ENCODE measurements at places on chromosomes 1 and 21.
A peak's percentile ranks its signal among the peaks of the same experiment; 100 is the strongest.

- no peak for DNase-seq
These were observed 10.8 kb downstream of the MFAP2 start for GRCh38 chr1:16969651-16970050.

GRCh38 chr1:25428475-25429166, 2.1 kb upstream of the MACO1 start:
- no peak for DNase-seq

DNA sequence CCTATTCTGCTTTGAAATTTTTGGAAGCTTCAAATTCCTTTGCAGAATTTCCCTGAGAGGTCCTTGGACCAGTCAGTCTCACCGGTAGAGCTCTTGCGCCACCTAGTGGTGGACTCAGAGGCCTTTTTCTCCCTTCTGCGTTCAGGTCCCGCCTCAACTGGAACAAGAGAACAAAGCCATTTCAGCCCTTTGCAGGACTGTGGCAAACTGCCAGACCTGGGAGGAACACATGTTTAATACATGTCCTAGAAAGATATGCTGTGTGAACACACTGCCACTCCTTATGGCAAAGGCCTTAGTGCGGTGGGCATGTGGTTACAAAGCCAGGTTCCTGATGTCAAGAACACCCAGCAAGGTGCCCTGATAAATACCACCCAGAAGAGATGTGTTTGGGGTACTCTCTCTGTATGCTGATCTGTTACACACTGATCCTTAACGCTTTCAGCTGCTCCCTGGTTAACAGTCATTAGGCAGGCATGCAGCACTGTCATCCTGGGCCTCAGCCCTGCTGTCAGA, 82.2 kb upstream of the SSX2IP start:
- peak; percentile 76 for DNase-seq

DNA sequence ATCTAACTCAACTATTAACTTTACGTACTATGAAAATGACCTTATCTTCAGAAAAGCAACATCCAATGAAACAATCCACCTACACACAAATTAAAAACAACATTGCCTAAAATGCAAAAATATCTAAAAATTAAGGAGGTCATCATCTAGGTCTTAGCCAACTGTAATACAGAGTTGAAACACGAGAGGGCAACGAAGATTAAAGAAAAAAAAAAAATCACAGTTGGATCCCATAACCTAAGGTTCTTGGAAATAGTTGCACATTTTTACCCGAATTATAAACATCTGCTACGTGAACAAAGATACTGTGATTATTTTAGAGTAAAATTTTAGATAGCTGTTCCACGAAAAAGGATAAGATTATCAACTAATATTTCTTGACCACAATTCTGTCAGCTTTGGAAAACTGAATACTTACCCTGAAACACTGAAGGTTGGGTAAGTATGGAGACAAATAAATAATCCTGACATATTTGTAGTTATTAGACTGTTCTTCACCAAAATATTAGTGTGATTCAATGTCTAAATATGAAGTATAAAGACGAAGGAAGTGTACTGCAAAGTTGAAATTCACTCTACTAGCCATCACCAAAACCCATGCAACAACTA, 88.0 kb upstream of the AK4 start:
- DNase-seq, result peak; percentile 2

GRCh38 chr1:102578804-102579203, 529.5 kb downstream of the COL11A1 start:
- no peak for DNase-seq

DNA sequence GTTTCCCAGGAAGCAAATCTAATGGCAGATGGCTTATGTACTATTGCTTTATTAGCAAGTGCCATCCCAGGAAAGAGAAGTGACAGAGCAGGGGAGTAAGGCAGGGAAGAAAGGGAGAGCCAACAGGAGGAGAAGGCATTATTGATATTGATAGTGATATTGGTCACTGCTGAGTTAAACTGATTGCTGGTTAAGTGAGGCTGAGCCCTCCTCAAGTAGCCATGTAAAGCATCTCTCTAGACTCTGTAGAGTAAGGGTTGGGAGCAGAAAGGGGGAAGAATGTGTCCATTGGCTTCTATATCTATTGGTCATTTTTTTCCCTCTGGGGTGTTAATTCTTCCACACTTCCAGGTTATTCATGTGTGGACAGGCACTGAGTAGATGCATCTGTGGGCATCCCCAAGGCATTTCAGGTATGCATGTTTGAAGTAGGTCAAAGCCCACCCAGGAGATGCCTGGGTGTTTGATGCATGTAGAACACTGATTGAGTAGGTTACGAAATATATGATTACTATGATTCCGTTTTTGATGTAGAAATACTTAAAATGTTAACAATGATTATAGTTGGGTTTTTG, 290.5 kb upstream of the DPYD start:
- DNase-seq, result no peak

DNA sequence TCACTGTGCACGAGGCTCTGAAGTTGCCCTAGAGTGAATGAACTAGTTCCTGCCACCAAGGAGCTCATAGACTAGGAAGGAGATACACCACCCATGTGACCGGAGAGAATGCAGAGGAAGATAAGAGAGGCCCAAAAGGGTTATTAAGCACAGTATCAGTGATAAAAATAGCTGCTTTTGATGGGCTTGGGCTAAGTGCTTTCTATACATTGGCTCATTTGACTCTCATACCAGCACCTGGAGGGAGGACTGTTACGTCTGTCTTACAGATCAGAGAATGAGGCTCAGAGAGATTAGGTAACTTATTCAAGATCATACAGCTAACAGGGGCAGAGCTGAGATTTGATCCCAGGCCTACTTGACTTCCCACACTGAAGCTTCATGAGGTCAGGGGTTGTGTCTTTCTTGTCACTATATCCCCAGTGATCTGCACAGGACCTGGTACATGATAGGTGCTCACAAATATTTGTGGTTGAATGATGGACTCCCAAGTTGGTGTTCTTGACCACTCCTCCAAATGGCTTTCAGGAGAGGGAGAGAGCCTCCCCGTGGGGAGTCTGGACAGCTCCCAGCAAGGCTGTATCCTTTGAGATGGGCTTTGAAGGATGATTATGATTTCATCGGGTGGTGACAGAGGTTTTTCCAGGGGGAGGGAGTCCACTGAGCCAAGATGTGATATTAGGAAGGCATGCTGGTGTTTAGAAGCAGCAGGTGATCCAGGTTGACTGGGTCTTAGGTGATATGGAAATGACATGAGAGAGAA, 14.4 kb downstream of the PPFIA4 start:
- DNase-seq, result no peak

GRCh38 chr1:94989911-94990473, 63.1 kb upstream of the CNN3 start:
- DNase-seq, result no peak

DNA sequence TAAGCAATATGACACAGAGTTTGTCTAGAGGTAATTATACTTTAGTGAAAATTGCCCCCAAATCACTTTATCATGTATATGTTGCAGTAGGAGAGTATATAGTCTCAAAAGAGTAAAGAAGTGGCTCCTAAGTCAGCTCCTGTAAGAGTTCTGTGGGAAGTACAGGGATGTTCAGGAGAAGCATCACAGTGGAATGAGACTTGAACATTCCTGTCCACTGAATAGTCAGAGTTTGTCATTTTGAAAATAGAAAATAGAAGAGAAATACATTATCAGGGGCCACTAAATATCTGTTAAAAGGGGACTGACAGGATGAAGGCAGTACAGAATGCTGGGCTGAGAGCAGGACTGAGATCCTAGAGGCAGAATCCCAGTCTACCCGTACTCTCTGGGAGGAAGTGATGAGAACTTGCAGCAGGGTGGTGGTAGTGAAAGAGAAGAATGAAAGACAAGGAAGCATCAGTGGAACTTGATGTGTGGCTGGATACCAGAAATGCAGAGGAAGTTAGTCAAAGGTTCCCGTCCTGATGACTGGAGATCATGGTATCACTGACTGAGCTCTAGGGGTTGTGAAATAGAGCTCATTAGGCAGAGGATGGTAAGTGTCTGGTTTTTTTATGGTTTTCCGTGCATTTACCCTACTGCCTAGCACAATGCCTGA, 153.4 kb downstream of the FMN2 start:
- DNase-seq, result no peak

GRCh38 chr1:25813734-25814471, 5.9 kb upstream of the MTFR1L start:
- DNase-seq, result no peak

DNA sequence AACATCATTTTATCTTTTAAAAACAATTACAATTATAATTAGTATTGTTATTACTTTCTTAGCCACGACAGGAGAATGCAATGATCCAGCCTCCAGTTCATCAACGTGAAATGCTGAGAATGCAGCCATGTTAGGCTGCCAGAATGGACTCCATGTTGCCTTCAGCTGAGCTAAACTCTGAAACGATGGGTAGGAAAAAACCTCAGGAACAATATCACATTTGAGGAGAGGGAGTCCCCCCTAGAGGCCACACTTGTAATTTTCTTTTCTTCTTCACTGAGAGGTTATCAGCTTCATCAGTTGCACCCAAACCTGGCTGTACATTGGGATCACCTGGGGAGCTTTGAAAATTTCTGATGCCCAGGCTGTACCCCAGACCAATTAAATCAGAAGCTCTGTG, 34.6 kb upstream of the DNAH14 start:
- peak; percentile 6 for DNase-seq

DNA sequence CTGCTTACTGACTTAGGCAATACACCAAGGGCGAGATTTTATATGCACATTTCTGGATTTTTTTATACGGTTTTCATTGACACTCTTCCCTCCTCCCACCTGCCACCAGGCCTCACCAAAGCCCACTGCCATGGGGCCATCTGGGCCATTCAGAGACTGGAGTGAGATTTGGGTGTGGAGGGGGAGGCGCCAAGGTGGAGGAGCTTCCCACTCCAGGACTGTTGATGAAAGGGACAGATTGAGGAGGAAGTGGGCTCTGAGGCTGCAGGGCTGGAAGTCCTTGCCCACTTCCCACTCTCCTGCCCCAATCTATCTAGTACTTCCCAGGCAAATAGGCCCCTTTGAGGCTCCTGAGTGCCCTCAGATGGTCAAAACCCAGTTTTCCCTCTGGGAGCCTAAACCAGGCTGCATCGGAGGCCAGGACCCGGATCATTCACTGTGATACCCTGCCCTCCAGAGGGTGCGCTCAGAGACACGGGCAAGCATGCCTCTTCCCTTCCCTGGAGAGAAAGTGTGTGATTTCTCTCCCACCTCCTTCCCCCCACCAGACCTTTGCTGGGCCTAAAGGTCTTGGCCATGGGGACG, 57.9 kb downstream of the LACTBL1 start:
- DNase-seq, result no peak

- no peak for DNase-seq
These were observed 108.0 kb downstream of the LBR start for GRCh38 chr1:225319871-225320270.

DNA sequence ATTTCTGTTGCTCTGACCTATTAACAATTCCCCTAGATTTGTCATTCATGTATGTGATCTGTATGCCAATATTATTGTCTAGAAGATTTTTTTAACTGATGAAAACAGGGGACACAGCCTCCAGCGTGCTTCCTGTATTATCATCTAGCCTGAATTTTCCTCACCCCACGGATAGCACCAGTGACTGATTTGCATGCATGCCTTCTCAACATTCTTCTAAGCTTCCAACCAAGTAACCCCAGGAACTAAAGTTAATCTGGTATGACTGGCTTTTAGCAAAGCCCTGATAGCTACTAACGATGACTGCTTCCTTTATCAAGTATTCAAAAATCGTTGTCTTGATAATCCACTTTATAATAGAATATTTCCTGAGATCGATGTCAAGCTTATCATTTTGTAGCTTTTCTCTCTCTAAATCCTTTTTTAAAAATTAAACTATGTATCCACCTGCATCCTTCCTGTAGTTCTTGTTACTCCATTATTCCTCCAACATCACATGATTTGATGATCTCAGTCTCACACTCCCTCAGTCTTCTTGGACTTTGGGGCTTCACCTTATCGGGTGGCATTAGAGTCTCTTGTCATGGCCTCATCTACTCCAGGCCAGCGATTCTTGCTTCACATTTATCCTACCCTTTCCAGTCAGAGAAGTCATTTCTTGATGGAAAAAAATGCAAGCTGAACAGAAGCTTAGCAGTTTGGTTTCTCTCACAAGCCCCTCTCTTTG, 19.0 kb downstream of the BCAR3 start:
- no peak for DNase-seq

DNA sequence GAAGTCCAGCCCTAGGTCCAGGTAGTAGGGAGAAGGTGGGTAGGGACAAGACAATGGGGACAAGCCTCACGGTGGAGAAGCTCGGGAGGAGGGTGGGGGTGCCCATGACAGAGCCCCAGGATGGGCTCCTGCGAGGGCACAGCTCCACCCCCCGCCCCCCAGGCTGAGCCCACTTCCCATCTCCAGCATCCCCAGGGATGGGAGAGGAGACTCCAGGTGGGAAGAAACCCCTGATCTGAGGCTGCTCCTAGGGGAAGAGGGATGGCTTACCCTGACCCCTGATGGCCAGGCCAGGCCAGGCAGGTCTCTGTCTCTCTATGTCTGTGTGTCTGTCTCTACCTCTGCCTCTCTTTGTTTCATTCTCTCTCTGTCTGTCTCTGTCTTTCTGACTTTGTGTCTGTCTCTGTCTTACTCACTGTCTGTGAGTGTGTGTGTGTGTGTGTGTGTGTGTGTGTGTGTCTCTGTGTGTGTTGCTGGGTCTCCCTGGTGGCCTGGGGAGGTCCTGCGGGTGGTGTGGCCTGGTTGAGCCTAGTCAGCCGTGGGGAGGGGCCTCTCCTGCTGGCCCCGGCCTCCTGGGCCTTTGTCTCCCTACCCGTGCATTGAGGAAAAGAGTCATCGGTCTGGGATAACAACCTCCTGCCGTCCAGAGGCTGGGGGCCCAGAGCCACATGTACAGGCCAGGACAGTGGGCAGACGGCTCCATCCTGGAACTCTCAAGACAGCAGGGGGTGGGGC, 45.7 kb downstream of the WNT9A start:
- DNase-seq, result no peak

Data from COR-L47 (cell line).